Activated CD4-positive, alpha-beta T cell treated with anti-CD3 and anti-CD28 coated beads, Interleukin-2, amount 50 U/mL, for 1 hour (primary cell): ENCODE measurements at places on chromosomes 6 and 20.

DNA sequence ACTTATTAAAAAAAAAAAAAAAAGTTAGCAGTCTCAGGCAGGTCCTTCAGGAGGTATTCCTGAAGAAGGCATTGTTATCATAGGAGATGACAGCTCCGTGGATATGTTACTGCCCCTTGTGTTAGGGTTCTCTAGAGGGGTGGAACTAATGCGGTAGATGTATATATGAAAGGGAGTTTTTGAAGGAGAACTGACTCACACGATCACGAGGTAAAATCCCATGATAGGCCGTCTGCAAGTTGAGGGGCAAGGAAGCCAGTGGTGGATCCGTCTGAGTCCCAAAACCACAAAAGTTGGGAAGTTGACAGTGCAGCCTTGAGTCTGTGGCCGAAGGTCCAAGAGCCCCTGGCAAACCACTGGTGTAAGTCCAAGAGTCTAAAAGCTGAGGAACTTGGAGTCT, 103.4 kb downstream of the TULP4 start:
- no peak for DNase-seq

GRCh38 chr6:135850882-135851281, 619 bp upstream of the PDE7B start:
- no peak for DNase-seq

- no peak for DNase-seq
Observed at GRCh38 chr20:63701329-63702035, 5.0 kb downstream of the TNFRSF6B start.

GRCh38 chr6:11969092-11969491, 43.0 kb upstream of the HIVEP1 start:
- no peak for DNase-seq

GRCh38 chr6:5107341-5107740, 22.2 kb downstream of the PPP1R3G start:
- no peak for DNase-seq

- DNase-seq, result no peak
Observed at GRCh38 chr20:34083781-34084180, 28.3 kb downstream of the EIF2S2 start.

- DNase-seq, result no peak
Observed at GRCh38 chr6:13371421-13372072, 43.2 kb upstream of the TBC1D7 start.

DNA sequence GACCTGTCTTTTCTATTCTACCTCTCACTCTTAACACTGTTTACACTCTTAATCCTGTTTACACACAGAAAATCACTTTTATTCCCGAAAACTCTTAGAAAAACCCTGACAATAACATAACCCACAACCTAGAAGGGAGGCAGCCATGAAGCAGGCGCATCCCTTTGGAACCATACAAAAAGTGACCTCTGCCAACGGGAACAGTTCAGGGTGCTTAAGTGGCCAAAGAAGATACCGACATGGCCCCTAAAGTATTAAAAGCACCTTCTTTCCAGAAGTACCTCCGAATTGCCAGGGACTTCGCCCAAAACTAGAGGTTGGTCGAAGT, 490 bp downstream of the MMUT start:
- DNase-seq, result no peak

- no peak for DNase-seq
Observed at GRCh38 chr20:11182720-11183119, 508.9 kb upstream of the JAG1 start.

DNA sequence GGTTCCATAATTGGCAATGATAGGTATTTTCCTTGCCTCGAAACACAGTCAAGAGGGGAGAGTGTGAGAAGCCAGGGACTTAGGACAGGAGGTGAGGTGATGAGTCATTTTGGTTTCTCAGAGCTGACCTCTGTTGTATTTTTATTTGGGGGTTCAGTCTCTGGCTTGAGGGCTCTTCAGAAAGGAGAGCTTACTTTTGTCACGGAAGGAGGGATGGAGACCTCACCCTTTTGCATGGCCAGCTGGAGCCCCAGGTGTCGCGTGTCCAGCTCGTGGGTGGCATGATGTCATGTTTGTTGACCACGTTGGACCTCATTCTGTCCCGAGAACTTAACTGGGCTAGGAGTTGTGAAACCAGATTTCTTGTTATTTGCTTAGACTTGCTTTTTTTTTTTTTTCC, 293.9 kb downstream of the QKI start:
- DNase-seq, result no peak

- DNase-seq, result no peak
Observed at GRCh38 chr6:97009781-97010492, 85.4 kb downstream of the KLHL32 start.

- DNase-seq, result no peak
Observed at GRCh38 chr6:158661156-158661685, 11.4 kb downstream of the SYTL3 start.

DNA sequence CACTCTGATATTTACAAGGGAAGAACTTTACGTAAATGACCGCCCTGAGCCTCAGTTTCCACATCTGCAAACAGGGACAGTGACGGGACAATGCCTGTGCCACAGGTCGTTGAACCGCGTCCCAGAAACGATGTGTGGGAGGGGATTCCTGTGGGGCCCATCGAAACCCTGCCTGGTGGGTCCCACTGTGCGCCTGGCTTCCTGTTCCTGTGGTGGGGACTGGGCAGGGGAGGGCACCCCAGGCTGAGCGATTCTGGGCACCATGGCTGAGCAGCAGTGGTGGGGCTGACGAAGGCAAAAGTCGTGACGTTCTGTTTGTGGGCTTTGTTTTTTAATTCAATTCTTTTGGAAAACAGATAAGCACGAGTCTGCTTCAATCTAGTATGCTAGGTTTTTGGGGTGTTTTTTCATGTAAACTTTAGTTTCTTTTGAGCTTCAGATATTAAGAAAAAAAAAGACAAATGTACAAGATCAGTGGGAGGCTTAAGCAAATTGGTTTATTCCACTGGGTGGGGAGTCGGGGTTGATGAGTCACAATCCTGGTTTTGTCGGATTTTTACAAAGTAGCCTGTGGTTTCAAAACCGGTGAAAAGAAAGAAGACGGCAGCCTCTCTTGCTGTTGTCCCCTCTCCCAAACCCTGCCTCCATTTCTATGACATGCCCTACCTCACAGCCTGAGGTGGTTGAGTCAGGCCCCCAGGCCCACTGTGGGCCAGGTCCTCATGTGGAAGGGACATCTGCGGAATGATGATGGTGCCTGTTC, 40.4 kb downstream of the GNAS-AS1 start:
- no peak for DNase-seq

- DNase-seq, result no peak
Observed at GRCh38 chr20:14454296-14454695, 116.9 kb upstream of the FLRT3 start.

DNA sequence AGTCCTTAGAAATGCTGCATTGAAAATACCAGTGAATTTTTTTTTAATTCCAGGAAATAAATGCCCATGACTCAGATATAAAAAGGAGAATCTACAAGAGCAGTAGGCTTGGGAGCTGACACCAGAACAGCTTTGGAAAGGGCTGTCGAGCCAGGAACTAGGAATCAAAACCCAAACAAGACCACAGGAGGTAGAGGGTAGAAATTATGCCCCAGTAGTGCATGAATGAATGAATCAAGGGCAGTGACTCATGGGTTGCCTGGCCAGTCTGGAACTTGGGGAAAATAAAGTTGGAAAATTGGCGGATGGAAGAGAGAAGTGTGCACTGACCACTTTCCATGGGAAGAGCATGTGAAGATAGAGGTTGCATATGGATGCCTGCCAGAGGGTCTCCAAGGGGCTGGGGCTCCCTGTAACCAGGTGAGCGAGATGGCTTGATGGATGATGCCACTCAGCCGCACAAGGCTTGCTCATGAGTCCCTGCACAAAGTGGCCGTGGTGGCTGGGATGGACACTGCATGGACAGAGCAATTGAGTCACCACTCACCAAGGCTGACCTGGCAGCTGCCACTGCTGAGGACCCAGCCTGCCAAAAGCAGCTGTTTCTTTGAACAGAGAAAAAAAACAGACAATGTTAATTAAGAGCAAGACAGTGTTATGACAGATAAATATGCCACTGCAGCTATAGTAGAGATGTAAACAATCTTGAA, 15.2 kb upstream of the MCCD1 start:
- DNase-seq, result no peak

DNA sequence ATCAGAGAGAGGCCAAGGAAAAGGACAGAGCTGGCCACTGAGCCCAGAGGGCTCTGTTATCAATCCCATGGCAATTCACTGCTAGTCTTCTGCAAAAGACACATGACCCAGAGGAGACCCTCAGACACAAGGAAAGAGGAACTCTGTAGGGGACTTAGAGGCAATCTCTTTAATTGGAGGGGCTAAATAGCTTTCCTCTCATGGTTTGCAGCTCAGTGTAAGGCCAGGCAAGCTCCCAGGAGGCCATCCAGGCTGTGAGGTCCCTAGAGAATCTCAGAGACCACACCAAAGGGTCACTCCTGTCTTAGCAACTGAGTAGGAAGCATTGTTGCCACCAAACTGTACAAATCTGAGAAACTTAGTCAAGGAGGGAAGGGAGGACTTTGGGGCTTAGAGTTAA, 10.0 kb upstream of the HLA-DOA start:
- DNase-seq, result no peak

DNA sequence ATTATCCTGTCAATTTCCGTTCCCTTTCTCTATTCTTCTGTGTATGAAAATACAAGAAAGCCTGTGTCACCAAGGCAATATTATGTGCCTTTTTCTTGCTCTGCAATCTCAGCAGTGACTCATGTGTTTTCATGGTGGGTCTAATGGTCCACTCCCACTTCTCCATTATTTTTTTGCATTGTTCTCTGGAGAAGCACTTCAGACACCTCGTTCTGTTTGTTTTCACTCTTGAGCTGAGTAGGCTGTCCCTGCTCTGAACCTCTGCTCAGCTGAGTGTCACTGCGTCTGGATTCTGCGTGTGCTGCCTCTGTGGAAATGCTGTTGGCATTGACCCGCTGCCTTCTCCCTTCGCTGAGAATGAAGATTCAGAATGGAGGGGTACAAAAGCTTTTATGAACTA, 230.6 kb downstream of the TMEM242 start:
- no peak for DNase-seq

GRCh38 chr6:166656230-166657151, 29.4 kb upstream of the RPS6KA2 start:
- DNase-seq, result no peak

- DNase-seq, result no peak
Observed at GRCh38 chr20:60263725-60264709, 305.8 kb downstream of the CDH26 start.

DNA sequence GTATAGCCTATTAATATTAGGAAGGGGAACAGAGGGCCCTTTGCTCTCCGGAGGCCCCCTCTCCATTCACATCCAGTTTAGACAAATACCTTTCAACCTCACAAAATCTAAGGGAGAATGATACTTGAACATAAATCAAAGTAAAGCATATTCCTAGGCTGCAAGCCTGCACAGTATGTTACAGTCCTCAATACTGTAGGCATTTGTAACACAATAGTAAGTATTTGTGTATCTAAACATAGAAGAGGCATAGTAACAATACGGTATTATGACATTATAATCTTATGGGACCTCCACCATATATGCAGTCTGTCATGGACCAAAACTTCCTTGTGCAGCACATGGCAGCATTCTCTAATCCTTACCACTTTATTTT, 2.3 kb upstream of the TREM1 start:
- no peak for DNase-seq

GRCh38 chr20:37651932-37652331, 41.9 kb upstream of the CTNNBL1 start:
- DNase-seq, result no peak

DNA sequence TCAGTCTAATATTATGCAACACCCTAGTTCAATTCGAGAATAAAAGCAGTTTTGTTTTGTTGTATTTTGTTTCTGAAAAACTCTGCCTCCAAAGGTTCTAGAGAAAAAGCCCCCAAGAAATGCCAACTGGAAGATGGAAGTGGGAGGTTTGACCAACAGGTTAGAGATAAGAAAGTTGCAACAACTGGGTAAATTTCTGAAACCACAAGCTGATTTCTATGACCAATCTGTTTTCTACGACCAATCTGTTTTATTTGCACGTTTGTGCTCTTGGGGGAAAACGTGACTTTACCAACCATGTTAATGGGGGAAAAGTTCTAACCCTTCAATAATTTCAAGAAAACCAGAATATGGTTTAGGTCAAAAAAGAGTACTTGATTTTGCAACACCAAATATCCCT, 173.2 kb downstream of the PDE7B start:
- DNase-seq, result no peak

GRCh38 chr20:1108437-1108920, 9.9 kb upstream of the PSMF1 start:
- DNase-seq, result peak; percentile 48

DNA sequence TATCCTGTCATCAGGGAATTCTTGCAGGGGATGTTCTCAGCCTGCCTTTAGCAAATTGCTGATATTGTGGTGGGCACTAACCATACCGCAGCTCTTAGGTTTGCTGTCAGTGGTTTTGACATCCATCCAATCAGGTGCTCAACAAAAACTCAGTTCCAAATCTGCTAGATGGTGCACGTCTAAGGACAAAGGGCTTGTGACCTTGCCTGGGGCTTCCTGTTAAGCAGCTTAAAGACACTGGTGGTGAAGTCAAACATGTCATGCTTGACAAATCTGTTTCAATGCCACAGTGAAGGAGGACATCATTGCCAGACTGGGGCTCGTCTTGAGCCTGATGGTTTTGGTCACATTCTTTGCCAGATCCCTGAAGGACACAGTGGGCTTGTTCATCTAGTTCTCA, 179.8 kb upstream of the NOX3 start:
- DNase-seq, result no peak

DNA sequence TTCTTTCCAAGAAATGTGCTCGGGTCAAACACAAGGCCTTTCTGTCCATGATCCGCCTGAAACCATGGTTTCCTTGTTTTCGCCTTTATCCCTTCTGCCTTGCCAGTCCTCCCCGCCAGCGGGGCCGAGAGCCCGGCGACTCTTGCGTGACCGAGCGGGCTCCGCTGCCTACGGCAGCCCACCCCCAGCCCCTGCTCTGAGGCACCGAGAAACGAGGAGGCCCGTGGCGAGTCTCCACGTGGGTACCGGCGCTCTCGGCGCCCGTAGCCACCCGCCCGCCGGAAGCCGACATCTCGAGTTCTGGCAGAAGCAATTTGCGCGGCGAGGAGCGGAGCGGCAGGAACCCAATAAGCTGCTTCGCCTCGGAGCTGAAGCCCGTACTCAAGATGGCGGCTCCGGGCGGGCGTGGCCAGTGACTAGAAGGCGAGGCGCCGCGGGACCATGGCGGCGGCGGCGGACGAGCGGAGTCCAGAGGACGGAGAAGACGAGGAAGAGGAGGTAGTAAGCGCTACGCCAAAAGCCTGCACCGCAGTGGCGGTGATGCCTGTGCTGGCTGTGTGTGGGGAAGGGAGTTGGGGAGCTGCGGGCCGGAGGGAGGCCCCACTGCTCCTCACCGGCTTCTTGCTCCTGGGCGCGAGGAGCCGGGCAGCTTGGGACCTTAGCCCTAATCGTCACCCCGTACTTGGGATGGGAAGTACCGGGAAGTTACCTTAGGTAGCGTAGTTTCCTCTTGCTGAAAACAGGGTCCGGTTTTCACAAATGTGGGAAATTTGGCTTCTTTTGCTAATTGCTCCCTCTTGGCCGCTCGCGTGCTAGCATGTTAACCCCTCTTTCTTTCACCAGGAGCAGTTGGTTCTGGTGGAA, at the start of gene GTF3C6:
Gene GTF3C6 (plus strand): TSS at position 378 of the 864 bp plus-strand sequence. CDS start 64 bp downstream, at position 442.
- peak; percentile 90 for DNase-seq

GRCh38 chr6:37819802-37820717, 533 bp downstream of the ZFAND3 start:
- peak; percentile 28 for DNase-seq
